H7 (cell line): ENCODE measurements at places on chromosomes 2 and 18. TPM values are rescaled to one million over a fixed set of nuclear protein-coding genes. Genes with fewer than 3 reads are reported as not detected.

DNA sequence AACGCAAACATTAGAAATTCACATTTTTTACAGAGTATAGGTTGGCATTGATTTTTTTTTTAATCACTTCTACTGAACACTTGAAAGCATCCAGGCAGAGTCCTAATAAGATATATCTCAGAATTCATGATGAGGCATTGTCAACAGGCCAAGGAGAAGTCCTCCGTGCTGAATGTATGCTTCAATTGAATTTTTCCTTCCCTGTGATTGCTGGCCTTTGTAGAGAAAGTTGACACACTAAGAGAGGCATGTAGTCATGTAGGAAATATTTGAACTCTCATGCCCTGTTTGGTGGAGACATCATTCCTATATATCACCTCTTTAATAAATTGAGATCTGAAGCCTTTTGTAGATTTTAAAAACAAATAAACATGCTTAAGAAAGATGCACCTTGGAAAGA is 844.9 kb downstream of the CPS1 start:
- no peak for DNase-seq

DNA sequence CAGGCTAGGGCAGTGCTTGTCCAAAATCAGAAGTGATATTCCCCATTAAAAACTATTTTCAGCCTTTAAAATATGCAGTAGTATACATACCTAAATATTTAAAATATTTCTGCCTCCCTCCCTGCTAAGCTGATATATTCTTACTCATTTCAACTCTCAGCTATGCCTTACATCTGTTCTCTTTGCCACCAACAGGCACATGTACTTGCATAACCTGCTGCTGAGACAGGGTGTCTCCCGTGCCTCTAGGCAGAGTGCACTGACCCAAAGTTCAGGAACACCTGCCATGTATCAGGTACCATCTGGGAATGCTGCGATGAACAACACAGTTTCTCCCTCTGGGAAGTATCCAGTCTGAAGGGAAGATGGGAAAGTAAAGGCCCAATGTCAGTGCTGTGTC is 91.7 kb downstream of the STK39 start:
- DNase-seq = no peak

The PFN4 gene
- total RNA-seq = not detected in 2 replicates

GRCh38 chr2:51014759-51015158 is 17.2 kb downstream of the NRXN1 start:
- no peak for DNase-seq

GRCh38 chr18:27004056-27004829 is 138.7 kb upstream of the AQP4 start:
- no peak for DNase-seq
